ENCODE measurements at places on chromosomes 7 and 10.

DNA sequence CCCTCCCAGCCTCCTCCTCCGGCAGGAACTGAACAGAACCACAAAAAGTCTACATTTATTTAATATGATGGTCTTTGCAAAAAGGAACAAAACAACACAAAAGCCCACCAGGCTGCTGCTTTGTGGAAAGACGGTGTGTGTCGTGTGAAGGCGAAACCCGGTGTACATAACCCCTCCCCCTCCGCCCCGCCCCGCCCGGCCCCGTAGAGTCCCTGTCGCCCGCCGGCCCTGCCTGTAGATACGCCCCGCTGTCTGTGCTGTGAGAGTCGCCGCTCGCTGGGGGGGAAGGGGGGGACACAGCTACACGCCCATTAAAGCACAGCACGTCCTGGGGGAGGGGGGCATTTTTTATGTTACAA, 83.3 kb downstream of the PAX2 start:
- DNase-seq = no peak

DNA sequence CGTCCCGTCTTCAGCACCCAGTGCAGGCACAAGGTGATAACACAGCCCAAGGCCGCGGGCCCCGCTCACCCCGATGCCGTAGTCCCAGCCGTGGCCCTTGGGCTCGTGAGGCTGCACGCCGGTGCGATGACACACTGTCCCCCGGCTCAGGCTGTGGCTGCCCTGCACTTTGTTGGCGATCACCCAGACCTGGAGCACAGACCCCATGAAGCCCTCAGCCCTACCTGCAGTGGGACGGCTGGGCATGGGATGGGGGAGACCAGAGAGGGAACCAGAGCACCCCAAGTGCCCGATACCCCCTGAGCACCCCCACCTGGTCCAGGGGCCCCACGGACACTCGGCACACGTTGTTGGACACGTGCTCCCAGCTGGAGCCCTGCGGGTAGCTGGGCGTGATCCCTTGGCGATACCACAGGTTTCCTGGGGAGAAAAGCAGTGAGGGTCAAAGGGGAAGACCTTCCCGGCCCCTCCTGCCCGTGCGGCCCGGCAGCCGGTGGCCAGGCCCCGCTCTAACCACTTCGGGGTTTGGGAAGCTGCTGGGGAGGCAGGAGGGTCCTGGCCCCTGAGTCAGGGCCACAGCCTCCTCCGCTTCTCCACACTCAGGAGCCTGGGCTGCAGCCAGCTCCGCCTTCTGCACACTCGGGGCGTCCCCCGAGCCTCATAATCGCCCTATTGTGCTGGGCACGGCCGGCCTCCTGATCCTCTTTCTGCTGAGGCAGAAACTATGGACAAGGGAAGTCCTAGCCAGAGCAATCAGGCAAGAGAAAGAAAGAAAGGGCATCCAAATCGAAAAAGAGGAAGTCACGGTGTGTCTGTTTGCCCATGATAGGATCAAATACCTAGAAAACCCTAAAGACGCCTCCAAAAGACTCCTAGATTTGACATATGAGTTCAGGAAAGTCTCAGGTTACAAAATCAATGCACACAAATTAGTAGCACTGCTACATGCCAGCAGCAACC, 6.7 kb downstream of the BHLHA15 start:
- DNase-seq = no peak

- DNase-seq = peak; percentile 51
Measured at GRCh38 chr10:129877773-129878371, 86.2 kb downstream of the EBF3 start.

- DNase-seq = no peak
Measured at GRCh38 chr10:12348294-12348869, 965 bp upstream of the CAMK1D start.

DNA sequence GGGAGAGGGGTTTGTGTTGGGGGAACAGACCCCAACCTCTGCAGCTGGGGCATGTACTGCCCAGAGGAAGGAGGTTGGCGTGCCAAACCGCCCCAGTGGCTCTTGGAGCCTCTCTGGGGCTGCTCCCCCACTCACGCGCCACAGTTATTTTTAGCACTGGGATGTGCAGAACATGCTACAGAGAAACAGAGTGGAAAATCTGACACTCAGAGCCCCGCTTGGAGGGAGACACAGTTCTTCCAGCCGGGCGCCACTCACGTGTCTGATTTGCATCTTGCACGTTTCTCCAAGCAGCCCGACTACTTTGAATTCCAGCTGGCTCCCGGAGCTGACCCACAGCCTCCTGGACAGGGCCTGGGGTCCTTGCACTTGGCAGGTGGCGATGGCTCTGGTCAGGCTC, 182.0 kb downstream of the RPS24 start:
- DNase-seq = no peak

DNA sequence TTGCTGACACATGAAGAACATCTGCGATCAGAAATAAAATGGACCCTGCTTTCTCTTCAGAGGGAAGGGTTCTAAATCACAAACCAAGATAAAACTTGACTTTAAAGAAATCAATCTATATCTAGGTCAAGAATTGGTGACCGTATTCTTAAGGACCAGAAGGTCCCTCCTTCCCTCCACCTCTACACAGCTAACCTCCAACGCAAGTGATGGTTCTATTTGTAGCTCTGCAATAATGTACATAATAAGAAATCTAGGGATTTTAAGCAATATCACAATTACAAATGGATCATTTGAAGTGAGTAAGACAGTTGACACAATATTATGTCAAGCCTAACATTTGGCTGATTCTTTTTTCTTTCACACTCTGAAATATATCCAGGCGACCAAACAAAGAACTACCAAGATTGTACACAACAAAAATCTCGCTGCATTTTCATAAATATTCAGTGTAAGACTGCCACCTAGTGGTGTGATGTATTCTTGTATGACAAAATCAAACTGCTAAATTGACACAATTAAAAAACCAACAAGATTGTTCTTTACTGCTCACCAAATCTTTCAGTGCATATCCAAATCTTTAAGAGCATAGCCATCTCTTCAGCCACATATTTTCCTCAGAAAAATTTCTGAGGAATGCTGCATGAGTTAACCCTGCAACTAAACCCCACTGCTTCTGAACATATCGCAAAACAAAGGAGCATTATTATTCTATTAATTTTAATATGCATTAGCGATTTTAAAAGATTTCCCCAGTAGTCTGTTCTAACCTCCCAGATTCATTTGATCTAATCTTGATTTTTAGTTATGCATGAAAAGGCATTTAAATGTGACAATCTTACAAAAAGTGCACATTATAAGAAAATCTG, 44.5 kb downstream of the ICA1 start:
- DNase-seq = peak; percentile 64

- no peak for DNase-seq
Measured at GRCh38 chr7:105880571-105881330, 4.4 kb upstream of the ATXN7L1 start.

DNA sequence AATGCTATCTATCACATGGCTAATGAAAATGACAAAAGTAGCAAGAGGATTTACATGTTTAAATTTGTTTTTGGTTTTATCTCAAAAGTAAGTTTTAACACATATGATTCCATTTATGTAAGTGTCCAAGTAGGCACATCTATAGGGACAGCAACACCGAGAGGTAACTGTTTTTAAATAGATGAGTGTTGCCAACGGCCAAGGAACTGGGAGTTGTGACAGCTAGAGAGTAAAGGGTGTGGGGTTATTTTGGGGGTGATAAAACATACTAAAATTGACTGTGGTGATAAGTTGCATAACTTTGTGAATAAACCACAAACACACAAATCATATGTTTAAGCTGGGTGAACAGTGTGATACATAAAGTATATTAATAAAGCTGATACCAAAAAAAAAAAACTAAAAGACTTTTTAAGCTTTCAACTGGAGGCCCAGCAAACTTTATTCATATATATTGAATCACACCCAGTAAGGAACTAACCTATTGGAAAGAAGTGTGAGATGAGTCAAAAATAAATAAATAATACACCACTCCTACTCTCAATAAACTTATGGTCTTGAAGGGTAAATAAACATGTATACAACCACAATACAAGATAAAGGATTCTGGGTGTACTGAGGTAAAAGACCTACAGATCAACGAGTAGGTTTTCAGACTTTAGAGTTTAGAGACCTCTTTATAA, 33.0 kb downstream of the LRRC72 start:
- DNase-seq = no peak

DNA sequence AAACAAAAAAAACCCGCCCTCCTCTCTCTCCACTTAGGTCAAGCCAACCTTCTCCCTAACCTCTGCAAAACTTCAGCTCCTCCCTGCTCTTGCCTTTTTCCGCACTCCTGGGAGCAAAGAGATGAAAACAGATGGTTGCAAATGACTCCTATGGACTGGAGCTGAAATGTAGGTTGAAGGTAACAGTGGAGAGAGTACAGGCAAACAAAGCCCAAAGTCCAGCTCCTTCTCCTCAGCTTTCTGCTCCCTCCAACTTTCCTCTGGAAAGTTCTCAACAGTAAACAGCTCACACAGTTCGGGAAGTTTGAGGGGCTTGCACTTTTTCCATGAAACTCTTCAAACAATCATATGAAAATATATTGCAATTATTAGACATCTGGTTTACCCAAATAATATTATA, 90.3 kb downstream of the SLC37A3 start:
- DNase-seq = no peak

GRCh38 chr7:133983685-133984419, 143.3 kb upstream of the LRGUK start:
- DNase-seq = no peak

- no peak for DNase-seq
Measured at GRCh38 chr10:123354521-123354920, 200.3 kb downstream of the BUB3 start.

DNA sequence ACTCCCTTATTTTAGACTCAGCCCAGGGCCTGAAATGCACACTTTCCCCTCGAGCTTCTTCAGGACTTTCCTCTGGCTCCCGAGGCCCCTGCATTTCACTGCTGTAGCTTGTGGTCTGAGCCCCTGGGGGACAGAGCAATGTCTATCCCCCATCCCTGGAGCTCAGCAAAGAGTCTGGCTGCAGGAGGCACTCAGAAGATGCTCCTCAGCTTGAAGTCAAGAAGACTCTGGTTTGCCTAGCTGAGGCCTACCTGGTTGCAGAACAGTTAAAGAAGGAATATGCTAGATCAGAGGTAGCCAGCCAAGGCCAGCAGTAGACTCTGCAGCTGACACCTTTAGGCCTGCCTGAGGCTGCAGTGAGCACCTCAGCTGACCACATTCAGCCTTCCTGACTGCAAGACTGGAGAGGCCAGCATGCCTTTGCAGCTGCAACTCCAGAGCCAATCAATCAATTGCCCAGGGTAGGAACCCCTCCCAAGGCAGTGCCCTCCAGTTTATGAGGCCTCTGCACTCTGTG, 36.9 kb upstream of the IKZF1 start:
- peak; percentile 49 for DNase-seq

Data from activated CD4-positive, alpha-beta T cell treated with anti-CD3 and anti-CD28 coated beads, Interleukin-2, amount 50 U/mL, for 16 hours (primary cell).